ENCODE measurements at places on chromosomes 6 and 20.

DNA sequence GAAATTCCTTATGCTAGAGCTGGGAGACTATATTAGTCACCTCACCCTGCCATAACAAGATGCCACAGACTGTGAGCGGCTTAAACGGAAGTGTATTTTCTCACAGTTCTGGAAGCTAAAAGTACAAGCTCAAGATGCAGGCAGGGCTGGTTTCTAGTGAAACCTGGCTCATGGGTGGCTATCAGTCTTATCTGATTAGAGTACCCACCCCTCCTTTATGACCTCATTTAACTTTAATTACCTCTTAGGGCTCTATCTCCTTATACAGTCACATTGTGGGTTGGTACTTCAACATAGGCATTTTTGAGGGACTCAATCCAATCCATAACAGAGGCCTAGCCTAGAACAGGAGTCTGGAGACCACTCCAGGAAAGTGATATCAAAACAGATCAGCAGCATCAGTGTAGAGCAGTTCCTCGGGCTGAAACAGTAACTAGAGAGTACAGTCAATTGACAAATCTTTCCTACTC lies 2.3 kb upstream of the SNRNP48 start:
- peak; percentile 83 for DNase-seq

DNA sequence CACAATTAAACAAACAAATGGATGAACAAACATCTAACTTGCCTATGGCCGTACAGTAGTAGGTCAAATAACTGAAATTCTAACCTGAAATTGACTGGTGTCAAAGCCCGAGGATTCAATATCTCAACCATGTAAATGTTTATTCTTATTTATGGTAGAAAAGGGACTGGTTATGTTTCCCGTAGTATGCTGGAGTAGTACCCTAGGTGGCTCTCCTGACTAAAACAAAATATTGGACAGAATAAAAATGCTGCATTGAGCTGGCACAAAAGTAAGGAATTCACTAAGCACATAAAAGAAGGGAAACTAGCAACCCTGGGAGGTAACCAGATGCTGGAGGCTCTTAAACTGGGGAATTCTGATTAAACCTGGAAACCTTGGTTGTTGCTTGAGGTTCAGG lies 117.1 kb upstream of the PREP start:
- no peak for DNase-seq

DNA sequence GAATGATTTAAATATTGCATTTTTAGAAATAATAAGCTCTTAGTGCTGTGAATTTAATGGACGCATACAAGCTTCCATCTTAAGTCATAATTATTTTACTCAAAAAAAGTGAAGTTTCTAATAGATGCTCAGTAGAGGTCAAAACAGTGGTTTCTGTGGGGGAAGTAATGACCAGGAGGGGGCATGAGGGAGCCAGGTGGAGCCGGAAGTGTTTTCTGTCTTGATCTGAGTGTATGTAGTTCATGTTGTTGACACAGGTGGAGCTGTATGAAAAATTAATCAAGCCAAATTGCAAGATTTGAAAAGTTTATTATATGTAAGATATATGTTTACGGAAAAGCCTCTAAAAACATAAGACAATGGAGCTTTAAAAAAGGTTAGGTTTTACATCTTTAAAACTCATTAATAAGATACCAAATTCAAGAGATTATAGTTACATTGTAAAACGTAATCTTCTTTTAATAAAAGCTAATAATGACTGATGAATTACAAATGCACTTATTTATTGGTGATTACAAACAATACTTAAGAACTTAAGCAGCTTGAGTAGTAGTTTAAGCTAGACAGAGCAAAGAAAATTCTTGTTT lies 68.0 kb downstream of the PLAGL1 start:
- DNase-seq = peak; percentile 23

- no peak for DNase-seq
Observed at GRCh38 chr6:122736163-122736562, 43.4 kb upstream of the FABP7 start.

DNA sequence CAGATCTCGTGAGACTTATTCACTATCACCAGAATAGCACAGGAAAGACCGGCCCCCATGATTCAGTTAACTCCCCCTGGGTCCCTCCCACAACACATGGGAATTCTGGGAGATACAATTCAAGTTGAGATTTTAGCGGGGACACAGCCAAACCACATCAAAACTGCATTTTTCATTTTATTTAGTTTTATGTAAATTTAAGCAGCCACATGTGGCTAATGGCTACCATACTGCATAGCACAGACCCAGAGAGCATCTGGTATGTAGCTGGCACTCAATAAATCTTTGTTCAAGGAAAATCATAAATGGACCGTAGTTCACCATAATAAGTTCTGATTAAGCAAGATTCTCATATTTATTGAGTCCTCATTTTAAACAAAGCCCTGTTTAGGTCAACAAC lies 15.3 kb downstream of the GFOD1 start:
- DNase-seq = no peak

- no peak for DNase-seq
Observed at GRCh38 chr20:24627926-24628325, 158.5 kb downstream of the SYNDIG1 start.

DNA sequence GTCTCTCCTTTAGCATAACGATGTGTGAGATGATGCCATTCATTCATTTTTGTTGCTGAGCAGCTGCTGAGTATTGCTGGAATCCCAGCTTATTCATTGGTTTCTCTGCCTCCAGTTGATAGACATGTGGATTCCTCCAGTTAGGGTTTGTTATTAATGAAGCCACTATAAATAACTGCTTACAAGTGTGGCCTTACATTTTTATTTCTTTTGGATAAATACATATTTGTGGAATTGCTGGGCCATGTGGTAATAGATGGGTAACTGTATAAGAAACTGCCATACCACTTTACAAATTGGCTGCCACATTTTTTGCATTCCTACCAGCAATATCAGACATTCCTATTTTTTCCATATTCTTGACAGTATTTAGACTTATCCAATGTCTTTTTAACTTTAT lies 2.6 kb upstream of the HLA-B start:
- peak; percentile 76 for DNase-seq

- DNase-seq = no peak
Observed at GRCh38 chr6:25085756-25086155, 150.0 kb upstream of the RIPOR2 start.

- DNase-seq = no peak
Observed at GRCh38 chr6:107439406-107439805, 20.0 kb downstream of the PDSS2 start.

GRCh38 chr6:155382338-155382685 lies 68.0 kb upstream of the TFB1M start:
- peak; percentile 67 for DNase-seq
